ENCODE measurements at places on chromosomes 4 and X. TPM values are rescaled to one million over a fixed set of nuclear protein-coding genes. Genes with fewer than 3 reads are reported as not detected.

PCSK1N gene
- 0.08 TPM for polyA plus RNA-seq

RP2 gene
- polyA plus RNA-seq, result 19.4 TPM

F8A2 gene
- not detected for polyA plus RNA-seq

HPGDS gene
- polyA plus RNA-seq, result not detected

ANOS1 gene
- polyA plus RNA-seq, result 0.07 TPM

GRCh38 chr4:94649381-94650133 lies 108.2 kb upstream of the BMPR1B start:
- no peak for DNase-seq
- no peaks in the 10 kb centered on the region for H3K27me3 ChIP-seq
- H3K4me1 ChIP-seq, result no peaks in the 10 kb centered on the region
- H3K27ac ChIP-seq, result no peak overlapping the region

GRCh38 chrX:53249408-53250042 lies 24.5 kb upstream of the KDM5C start:
- DNase-seq, result no peak
- no peaks in the 10 kb centered on the region for H3K36me3 ChIP-seq
- H3K27me3 ChIP-seq, result no peaks in the 10 kb centered on the region
- H3K4me1 ChIP-seq, result no peaks in the 10 kb centered on the region
- no peak overlapping the region for H3K4me3 ChIP-seq
- no peak overlapping the region for H3K27ac ChIP-seq

- H3K27ac ChIP-seq, result no peak overlapping the region
- H3K27me3 ChIP-seq, result no peaks in the 10 kb centered on the region
- no peaks in the 10 kb centered on the region for H3K4me1 ChIP-seq
- no peaks in the 10 kb centered on the region for H3K36me3 ChIP-seq
- H3K4me3 ChIP-seq, result no peak overlapping the region
- DNase-seq, result no peak
Measured at GRCh38 chr4:104235967-104236366, 258.7 kb downstream of the CXXC4 start.

DNA sequence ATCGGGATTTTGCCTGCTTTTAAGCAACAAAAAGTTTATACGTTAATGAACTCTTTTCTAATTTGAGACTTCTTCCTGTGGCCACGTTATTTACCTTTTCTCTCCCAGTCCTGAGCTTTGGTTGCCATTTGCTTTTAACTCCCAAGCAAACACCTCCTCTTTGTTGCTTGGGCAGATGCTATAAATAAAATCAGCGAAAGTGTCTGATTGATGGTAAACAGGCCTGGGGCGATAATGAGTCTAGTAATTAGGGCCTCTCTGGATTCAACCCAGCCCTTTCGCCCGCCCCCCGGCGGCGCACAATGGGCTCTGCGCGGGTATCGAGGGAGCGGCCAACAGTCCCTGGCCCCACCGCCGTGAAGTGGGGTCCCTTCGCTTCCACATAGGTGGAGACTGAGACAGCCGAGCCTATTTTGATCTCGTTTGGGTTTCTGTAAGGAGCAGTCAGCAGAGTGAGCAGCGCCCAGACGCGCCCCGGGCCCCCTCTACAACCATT lies 790 bp downstream of the CLGN start:
- H3K27ac ChIP-seq, result peak overlapping the region; percentile 18
- H3K36me3 ChIP-seq, result no peaks in the 10 kb centered on the region
- peak; percentile 1 for DNase-seq

DNA sequence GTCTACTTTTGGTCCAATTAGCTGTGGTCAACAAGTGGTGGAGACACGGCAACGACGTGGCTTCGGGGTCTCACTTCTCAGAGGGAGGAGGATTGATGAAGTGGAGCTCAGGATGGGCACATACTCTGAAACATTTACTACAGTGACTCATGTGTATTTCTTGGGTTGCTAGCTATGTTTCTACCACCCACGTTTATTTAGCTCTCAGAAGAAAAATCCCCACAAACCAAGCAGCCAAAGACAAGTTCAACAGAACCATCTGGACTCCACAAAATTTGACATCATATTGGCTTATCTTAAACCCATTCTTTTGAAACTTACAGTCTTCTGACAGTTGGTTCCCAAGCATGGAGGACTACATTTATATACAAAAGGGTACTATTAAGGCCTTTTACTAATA lies 158.0 kb downstream of the CBLL2 start:
- H3K27ac ChIP-seq, result no peak overlapping the region
- DNase-seq, result peak; percentile 64
- H3K36me3 ChIP-seq, result no peaks in the 10 kb centered on the region

DNA sequence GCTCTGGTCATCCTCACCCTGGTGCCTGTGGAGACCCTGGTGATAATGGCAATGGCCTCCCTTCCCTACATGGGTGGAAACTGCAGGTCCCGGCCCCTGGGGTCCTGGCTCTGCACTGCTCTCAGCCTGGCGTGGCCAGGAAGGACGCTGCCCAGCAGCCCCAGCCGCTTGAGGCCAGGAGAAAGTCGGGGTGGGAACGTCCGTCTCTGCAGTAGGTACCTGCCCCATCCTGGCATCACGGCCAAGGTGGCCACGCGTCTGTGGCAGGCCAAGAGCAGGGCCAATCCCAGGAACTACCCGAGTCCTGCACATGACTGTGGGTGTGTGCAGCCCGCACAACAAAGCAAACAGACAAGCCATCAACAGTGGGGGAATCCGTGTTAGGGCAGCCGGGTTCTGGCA lies 33.8 kb downstream of the FGFRL1 start:
- DNase-seq, result no peak
- H3K4me3 ChIP-seq, result no peak overlapping the region
- no peak overlapping the region for H3K27ac ChIP-seq

- peaks cover 34% of the 10 kb centered on the region for H3K27me3 ChIP-seq
- DNase-seq, result no peak
- no peak within 1 kb of the TSS for H3K27ac ChIP-seq
- no peaks in the 10 kb centered on the region for H3K4me1 ChIP-seq
Measured at GRCh38 chr4:48483006-48483776, at the start of gene SLC10A4. TSS of gene SLC10A4 (plus strand) at chr4:48483343. CDS start at chr4:48483562, 219 bp downstream.

DNA sequence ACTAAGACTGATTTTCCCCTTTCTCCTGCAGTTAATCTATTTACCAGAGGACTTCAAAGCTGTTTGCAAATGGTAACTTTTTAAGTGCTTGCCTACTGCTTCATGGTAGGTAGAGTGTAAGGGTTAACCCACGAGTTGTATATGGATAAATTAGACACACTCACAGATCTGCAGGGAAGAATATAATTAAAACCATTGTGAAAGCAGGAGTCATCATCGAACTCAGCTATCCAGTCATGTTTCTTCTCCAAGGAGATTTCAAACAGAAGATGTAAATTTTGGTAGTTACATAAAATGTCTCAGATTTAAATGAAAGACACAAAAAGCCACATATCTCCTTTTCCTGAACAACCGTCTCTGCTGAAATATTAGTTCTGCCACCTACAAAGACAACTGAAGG lies 549 bp upstream of the XG start:
- H3K36me3 ChIP-seq, result no peaks in the 10 kb centered on the region
- no peak overlapping the region for H3K27ac ChIP-seq
- H3K4me1 ChIP-seq, result no peaks in the 10 kb centered on the region
- no peak overlapping the region for H3K4me3 ChIP-seq

DNA sequence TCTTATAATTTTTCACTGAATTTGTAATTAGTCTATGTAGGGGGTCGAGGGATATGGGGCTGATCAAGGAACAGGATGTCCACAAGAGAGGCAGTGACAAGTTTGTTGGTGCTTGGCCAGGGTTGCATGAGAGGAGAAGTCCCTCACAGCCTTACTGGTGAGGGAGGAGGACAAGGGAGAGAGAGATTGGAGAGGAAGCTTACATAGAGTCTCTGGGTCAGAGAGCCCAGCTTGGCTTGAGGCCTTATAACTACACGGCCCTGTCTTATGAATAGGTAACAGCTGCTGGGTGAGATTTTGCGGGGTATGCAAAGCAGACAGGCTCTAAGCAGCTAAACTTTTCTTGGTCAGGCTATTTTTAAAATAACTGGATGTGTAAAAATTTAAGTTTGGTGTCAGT lies 37.9 kb upstream of the OTUD4 start:
- H3K27me3 ChIP-seq, result no peaks in the 10 kb centered on the region
- H3K4me1 ChIP-seq, result no peaks in the 10 kb centered on the region
- H3K36me3 ChIP-seq, result no peaks in the 10 kb centered on the region
- no peak overlapping the region for H3K27ac ChIP-seq

GRCh38 chr4:133920236-133920635 lies 281.4 kb downstream of the PABPC4L start:
- no peaks in the 10 kb centered on the region for H3K27me3 ChIP-seq
- H3K27ac ChIP-seq, result no peak overlapping the region
- peak; percentile 6 for DNase-seq
- no peaks in the 10 kb centered on the region for H3K36me3 ChIP-seq
- H3K4me3 ChIP-seq, result no peak overlapping the region

GRCh38 chr4:137378393-137378792 lies 153.9 kb downstream of the PCDH18 start:
- H3K36me3 ChIP-seq, result no peaks in the 10 kb centered on the region
- no peak overlapping the region for H3K4me3 ChIP-seq
- no peak for DNase-seq
- H3K27me3 ChIP-seq, result no peaks in the 10 kb centered on the region
- no peak overlapping the region for H3K27ac ChIP-seq

DNA sequence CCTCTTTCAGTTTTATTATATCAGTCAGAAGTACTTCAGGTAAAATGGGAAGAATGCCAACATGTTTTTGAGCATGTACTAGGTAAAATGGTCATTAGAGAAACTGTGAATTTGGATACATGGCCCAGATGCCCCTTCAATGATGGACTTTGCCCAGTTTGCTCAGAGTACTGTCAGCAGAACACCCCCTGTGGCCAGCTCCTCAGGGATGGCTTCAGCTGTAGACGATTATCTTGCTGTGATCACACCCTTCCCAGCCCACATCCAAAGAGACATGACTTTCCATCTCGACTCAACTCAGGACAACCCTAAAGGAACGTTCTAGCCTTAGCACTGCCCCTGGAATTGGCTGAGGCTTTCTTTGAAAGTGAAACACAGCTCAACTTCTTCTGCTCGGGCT lies 439.1 kb downstream of the PACRGL start:
- no peaks in the 10 kb centered on the region for H3K27me3 ChIP-seq
- no peak overlapping the region for H3K4me3 ChIP-seq
- no peaks in the 10 kb centered on the region for H3K4me1 ChIP-seq
- H3K36me3 ChIP-seq, result no peaks in the 10 kb centered on the region
- DNase-seq, result no peak

Measured in fibroblast of lung (primary cell).